Colonic mucosa (tissue), 4 donors: ENCODE measurements at places on chromosomes 11 and 22.

- DNase-seq: peak; percentile 14
Measured at GRCh38 chr22:21449531-21450319, 17.5 kb upstream of the TMEM191C start.

DNA sequence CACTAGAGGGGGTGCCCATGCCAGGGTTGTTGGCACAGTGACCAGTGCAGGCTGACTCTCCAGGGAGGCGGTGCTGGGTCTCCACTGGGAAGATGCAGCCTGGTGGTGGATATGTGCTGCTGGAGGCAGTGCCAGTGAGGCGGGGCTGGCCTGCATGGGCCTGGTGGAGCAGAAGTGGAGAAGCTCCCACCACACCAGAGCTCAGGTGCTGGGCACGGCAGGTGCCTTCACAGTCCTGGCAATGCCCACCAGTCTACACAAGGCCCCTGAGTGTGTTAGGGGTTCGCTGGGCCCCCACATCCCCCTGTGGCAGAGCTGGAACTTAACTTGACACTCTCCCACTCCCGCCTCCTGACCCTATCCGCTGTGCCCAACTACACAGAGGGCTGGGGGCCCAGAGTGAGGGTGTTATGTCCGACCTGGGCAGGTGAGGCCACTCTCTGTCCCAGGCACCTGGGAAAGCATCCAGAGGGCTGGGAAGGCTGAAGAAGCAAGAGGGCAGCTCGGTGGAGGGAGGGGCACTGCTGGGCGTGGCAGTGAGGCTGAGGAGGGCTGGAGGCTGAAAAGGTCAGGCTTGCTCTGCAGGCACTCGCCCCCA is 102.4 kb upstream of the B3GAT1 start:
- no peak for DNase-seq

DNA sequence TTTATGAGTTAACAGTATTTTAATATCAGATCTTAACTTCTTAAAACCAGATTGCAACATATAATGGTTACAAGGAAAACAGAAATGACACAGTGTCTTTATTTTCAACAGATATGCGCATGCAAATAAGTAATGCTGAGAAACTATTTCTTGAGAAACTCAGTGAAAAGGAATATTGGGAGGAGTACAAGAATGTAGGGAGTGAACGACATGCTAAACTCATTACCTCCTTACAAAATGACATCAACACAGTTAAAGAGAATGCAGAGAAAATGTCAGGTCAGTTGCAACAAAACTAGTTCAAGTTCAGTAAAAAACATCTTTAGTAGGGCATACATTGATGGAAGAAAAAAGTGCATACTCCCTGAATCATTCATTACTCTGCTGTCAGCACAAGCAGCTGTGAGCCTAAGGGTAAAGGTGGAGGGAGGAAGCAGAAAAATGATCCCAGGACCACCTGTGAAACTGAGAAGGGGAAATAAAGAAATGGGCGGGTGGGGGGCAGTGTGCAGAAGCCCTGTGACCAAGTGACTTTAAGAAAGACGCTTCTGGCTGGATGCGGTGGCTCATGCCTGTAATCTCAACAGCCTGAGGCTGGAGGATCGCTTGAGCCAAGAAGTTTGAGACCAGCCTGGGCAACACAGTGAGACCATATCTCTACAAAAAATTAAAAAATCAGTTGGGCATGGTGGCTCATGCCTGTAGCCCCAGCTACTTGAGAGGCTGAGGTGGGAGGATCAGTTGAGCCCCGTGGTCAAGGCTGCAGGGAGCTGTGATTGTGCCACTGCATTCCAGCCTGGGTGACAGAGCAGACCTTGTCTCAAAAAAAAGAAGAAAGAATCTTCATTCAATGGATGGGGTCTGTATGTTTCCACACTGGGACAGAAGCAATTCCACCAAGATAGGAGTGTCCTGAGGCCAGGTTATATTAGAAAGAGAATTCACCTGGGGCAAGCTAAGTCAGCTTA is 31.2 kb downstream of the CCDC83 start:
- DNase-seq: no peak

DNA sequence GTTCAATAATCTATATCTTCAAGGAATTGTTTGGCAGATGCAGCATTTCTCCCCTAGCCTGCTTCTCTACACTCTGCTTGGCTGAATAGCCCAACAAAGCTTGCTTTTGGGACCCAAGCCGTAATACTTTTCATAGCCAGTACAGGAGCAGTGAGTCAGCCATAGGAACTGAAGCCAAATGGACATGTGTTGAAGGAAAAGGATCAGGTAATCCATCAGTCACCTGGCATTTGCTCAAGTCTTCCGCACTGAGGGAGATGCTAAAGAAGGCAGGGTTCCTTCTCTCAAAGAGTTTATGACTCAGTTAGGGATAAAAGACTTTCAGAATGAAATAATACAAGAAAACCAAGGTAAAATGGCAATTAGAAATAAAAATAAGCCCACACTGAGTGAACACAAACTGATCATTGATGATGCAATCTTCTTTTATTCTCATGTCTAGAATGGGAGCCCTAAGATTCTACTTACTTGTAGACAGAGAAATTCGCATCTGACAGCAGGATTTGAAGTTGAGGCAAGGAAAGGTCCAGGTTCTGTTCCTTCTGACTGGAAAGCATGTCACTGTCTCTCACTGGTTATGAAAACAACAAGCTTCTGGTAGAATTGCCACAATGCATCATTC is 13.2 kb downstream of the C11orf87 start:
- no peak for DNase-seq

DNA sequence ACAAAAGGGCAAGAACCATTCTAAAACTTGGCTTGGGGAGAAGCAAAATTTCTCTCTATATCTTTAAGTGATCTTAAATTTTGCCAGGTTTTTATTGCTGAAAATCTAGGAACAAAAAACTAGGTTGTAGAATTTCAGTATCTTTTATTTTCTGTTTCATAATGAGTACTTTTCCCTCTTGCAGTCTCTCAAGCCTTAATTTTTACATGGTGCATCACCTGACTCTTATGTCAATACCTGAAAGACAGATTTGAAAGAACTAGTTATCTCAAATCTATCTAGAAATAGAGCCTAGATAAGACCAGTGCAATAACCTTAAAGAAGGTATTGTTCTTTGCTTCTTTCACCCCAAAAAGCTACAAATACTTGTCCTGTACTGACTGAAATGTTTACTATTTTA is 122.1 kb downstream of the TRIM44 start:
- no peak for DNase-seq

DNA sequence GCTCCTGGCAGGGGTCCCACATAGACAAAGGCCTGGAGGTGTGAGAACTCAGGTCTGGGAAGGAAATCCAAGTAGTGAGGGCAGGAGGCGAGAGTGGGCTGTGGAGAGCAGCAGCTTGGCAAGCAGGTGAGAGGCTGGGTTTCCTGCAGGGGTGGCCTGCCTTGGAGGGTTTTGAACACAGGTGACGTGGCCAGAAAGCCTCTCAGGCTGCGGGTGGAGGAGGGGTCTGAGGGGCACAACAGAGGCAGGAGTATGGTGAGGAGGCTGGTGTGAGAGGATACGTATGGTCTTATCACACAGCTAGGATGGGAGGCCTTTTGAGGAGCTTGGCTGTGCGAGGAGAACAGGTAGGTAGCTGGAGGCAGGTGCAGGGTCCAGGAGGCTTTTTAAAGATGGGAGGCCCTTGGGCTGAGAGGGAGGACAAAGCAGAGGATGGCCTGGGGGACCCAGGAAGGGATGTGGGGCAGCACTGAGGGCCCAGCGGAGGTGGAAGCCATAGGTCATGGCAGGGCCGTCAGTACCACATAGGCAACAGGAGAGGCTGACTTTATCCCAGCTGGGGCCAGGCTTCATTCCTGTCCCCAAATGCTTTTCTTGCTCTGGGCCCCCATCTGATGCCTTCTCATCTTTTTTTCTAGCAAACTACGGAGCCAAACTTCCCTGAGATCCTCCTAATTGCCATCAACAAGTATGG is 84.4 kb downstream of the MYO7A start:
- no peak for DNase-seq

DNA sequence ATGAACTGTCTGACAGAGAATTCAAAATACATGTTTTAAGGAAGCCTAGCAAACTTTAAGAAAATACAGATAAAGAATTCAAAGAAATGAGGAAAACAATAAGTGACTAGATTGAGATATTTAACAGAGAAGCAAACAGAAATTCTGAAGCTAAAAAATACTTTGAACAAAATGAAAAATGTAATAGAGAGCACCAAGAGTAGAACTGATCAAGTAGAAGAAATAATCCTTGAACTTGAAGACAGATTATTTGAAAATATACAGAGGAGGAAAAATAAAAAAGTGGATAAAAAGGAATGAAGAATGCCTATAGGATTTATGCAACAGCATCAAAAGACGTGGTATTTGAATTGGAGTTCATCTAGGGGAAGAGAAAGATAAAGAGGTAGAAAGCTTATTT is 101.9 kb upstream of the OR4B1 start:
- DNase-seq: no peak

DNA sequence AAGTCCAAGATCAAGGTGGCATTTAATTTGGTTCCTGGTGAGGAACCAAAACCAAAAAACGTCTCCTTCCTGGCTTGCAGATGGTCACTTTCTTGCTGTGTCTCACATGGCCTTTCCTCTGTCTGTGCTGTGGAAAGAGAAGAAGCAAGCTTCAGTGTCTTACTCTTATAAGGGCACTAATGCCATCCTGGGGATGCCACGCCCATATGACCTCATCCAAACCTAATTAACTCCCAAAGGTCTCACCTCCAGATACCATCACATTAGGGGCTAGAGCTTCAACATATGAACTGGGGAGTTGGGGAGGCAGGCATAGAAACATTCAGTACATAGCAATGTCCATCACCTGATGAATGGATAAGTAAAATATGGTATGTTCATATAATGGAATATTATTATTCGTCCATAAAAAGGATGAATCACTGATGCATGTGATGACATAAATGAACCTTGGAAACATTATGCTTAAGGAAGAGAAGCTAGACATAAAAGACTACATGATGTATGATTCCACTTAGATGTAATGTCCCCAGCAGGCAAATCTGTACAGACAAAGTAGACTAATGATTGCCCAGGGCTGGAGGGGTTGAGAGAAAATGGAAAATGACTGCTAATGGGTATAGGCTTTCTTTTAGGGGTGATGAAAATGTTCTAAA is 78.6 kb upstream of the B3GNT6 start:
- DNase-seq: no peak

DNA sequence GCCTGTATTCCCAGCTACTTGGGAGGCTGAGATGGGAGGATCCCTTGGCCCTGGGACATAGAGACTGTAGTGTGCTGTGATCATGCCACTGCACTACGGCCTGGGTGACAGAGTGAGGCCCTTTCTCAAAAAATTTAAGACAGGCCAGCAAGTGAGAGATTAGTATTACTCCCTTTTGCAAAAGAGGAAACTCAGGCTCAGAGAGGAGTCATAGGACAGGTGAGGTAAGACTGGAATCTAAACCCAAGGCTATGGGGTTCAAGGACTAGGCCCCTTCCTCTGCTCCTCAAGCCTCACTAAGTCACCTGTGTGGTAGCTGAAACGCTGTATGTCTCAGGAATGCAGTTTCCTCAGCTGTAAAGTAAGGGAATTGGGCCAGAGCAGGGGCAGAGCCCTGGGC is 1.6 kb upstream of the P2RY2 start:
- DNase-seq: no peak

DNA sequence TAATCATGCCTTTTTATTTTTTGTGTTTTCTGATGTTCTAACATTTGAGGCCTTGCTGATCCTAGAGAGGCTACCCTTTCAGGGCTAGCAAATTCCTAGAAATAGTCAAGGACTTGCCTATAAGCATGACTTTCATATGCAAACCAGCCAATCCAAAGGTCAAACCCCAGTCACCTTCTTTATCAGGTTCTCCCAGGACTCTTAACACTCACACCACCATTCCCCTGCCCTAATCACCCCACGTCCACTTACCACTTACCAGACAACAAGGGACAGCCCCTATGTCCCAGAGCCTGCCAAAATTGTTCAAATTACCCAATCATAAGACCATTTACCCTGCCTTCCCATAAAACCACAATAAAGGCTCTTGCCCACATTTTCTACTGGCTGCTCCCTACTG is 1339.8 kb downstream of the LRRC4C start:
- DNase-seq: no peak

DNA sequence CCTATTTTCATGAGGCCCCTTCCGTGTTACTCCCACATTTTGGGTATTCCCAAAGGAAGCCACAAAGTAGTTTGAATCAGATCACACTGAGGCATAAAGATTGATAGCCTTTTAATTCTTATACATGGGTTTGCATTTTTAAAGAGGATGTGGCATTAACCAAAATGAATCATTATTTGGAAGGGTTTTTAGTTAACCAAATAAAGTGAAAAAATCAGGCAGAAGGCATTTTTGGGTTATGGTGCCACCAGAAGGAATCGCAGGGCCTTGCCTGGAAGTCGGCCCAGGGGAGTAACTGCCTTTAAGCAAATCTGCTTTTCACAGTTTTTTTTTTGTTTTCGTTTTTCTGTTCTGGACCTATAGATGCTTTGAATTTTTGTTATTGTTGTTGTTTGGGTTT is 55.4 kb downstream of the HSD17B12 start:
- DNase-seq: no peak

- no peak for DNase-seq
Measured at GRCh38 chr11:115446214-115446613, 58.0 kb downstream of the CADM1 start.

GRCh38 chr11:72072348-72072747 is 8.0 kb downstream of the NUMA1 start:
- no peak for DNase-seq

DNA sequence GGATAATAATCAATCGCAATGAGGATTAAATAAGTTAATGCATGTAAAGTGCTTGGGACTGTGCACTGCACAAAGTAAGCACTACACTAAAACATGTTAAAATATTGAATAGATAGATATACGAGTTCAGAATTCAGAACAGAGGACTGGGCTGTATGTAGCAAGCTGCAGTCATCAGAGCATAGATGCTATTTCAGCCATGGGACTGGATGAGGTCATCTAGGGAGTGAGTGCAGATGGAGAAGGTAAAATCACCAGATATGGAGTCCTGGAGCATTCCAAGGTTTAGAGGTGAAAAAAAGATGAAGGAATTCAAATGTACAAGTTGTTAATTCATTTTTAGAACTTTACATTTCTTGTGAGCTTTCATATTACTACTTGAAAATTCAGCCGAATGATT is 347.5 kb upstream of the DDI1 start:
- DNase-seq: no peak

DNA sequence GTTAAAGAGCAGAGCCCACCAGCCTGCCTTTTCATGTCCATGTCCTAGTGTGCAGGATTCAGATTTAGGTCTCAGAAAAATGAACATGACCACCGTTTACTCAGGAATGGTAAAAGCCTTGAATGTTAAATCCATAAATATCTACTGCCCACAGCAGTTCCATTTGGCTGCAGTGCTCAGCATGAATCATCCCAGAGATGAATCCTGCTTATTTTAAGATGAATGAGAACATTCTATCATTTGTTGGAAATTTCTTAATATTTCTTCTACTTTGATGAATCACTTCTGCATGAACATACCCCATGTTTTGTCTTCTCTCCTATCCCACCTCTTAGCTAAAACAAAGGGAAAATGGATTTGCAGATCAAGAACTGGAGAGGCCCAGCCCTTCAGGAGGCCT is 47.5 kb upstream of the AQP11 start:
- DNase-seq: no peak
